ENCODE measurements at places on chromosomes 11 and 22.

- DNase-seq, result peak; percentile 55
These were observed 16.6 kb downstream of the PAK1 start for GRCh38 chr11:77457340-77457739.

- DNase-seq, result no peak
These were observed 6.2 kb upstream of the SYT8 start for GRCh38 chr11:1828542-1828941.

GRCh38 chr11:6258571-6259081, 1.0 kb upstream of the CCKBR start:
- peak; percentile 29 for DNase-seq

- DNase-seq, result no peak
These were observed 87.7 kb downstream of the CHST1 start for GRCh38 chr11:45577752-45578151.

GRCh38 chr22:44103735-44104480, 76.8 kb upstream of the PARVG start:
- no peak for DNase-seq

DNA sequence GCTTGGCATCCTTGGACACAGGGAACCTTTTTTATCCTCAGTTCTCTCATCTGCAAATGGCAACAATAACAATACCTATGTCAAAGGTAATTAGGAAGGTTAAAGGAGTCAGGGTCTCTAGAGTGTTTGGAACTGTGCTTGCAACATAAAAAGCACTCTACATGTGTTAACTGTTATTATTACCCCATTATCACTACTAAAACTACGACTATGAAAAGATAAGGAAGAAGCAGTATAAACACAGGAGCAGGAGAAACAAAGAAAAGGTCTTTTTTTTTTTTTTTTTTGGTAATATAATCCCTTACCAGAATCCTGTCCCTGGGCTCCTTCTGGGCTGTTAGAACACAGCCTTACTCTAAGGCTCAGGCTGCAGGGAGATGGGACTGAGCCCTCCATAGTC, 348.2 kb downstream of the CADM1 start:
- DNase-seq, result no peak

DNA sequence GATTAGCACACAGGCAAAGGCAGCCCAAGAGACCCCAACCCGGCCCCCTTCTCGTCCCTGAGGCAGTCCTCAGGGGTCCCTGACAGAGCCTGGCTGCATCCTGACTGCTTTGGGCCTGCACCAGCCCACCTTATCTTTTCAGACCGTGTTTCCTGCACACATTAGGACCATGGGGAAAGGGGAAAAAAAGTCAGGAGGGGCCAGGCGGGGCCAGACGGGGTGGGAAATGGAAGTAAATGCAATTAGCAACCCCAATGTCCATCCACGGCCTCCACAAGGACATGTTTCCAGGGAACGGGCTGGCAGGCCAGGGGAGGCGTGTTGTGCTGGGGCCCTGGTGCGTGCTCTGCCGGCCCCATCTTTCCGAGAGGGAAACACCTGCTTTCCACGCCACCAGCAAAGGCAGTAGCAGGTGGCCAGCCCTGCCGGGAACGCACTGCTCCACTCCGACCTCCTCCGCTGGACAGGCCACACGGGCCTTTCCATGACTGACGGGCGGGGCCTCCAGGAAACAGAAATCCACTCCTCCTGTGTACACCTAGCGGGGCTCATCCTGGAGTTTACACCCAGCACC, 7.4 kb downstream of the EHD1 start:
- DNase-seq, result no peak

Data from neuronal stem cell (in vitro differentiated cells).